GOT3 (cell line): ENCODE measurements at places on chromosomes 12 and 14.

GRCh38 chr14:69994002-69994401, 114.8 kb downstream of the SMOC1 start:
- no peak for DNase-seq

DNA sequence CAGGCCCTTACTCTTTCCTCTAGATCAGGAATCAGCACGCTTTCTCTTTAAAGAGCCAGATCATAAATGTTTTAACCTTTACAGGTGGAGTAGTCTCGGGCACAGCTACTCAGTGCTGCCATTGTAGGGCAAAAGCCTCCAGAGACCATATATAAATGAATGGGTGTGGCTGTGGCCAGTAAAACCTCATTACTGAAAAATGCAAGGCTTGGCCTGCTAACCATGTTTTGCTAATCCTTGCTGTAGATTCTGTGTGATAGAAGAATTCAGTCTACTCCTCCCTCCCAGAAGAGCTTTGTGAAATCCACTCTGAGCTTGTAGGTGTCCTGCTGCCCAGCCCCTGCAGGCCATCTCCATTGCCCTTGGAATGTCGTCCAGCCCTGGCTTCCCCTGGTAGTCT, 58.1 kb downstream of the HSP90AA1 start:
- DNase-seq = no peak

DNA sequence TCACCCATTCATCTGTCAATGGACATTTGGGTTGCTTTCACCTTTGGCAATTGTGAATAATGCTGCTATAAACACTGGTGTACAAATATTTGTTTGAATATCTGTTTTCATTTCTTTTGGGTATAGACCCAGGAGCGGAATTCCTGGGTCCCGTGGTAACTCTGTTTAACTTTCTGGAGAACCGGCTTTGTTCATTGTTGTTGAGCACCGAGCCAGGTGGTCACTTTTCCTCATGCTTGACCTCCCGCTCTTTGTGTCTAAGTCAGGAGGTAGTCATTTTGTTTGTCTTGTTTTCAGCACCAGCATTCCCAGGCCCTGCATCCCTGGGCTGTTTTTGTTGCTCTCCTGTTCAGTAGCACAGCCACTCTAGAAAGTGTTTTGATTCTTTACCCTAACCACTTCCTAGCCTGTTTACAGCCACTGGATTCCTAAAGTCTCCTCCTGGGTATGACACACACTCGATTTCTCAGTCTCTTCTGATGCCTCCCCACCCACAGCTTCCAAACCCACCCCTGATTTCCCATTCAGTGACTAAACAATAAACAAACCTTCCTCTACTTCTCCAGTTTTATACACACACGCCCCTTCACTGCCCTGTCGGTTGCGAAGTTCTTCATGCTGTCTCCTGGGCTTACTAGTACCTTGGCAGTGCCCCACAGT, 37.9 kb downstream of the B4GALNT3 start:
- no peak for DNase-seq

DNA sequence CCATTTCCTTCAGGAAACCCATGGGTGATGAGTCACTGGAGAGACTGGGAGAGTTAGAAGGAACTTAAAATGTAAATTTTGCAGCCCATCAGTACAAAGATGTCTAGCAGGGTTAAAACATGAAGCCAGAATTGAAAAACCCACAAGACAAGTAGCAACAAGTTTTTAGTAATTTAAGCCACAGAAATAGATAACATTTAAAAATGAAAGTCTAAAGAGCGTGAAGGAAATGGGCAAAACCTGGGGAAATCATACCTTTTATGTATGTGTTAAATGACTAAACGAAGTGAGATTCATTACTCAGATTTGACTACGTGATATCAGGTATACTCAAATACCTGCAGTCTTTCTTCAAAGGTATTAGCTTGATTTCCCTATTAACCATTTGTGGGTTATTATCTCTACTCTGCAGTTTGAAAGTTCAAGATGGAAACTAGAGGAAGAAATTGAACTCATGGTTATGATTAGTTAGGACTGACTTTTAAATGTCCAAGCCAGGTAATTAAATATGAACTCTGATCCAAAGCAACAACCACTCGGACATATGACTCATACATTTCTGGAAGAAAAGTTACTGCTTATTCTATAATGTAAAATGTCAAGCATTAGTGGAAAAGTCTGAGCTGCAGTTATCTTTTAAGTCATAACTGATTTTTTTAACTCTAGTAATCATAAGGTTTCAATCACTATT, 84.1 kb downstream of the ITPR2 start:
- DNase-seq = no peak

- DNase-seq = no peak
Measured at GRCh38 chr14:99232714-99233214, 39.2 kb downstream of the BCL11B start.

- DNase-seq = no peak
Measured at GRCh38 chr14:36344211-36344610, 23.8 kb upstream of the MBIP start.

GRCh38 chr14:36667679-36668078, 6.0 kb downstream of the PAX9 start:
- no peak for DNase-seq

- no peak for DNase-seq
Measured at GRCh38 chr12:78271546-78271945, 440.9 kb downstream of the NAV3 start.

DNA sequence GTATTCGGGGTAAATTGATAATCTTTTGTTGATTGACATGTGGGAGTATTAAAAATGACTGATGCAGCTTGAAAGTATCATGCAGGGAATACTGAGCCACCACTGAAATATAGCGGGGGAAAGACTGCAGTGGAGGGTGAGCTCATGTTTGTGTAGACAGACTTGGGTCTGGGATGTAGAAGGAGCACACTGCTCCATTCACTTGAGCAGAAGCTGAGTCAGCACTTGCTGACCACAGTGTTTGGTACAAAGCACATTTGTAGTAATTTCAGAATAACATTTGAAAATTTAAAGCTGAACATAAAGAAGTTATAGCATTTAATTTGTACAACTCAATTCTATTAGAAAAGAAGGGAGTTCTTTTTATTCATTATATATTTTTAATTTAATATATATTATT, 304.3 kb upstream of the PRICKLE1 start:
- no peak for DNase-seq

GRCh38 chr12:104216521-104216924, 944 bp downstream of the TXNRD1 start:
- no peak for DNase-seq

DNA sequence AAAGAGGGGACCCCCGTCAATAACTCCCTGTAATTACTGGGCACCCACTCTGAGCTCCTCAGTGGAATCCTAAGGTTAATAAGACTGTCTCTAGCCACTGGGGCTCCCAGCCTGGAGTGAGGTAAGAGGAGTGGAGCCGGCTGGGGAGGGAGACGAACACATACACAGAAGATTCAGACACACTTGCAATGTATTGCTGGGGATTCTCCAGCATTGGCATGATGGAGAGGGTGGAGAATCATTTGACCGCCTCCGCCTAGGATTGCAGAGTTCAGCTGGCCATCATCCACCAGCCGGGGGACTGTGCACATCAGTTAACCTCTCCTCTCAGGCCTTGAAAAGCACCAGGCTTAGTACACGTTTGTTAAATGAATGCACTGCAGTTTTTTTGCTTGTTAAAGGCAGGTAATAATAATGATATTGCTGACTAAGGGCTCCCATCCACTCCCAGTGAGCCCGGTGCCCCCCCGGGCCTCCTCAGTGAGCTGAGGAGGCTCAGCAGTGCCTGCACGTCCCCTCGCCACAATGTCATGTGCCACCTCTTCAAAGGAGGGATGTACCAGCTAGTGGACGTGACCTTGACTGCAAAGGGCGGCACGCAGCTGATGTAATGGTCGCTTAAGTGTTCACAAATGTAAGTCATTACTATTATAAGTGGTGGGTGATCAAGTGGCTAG, 20.3 kb upstream of the FAIM2 start:
- DNase-seq = no peak

DNA sequence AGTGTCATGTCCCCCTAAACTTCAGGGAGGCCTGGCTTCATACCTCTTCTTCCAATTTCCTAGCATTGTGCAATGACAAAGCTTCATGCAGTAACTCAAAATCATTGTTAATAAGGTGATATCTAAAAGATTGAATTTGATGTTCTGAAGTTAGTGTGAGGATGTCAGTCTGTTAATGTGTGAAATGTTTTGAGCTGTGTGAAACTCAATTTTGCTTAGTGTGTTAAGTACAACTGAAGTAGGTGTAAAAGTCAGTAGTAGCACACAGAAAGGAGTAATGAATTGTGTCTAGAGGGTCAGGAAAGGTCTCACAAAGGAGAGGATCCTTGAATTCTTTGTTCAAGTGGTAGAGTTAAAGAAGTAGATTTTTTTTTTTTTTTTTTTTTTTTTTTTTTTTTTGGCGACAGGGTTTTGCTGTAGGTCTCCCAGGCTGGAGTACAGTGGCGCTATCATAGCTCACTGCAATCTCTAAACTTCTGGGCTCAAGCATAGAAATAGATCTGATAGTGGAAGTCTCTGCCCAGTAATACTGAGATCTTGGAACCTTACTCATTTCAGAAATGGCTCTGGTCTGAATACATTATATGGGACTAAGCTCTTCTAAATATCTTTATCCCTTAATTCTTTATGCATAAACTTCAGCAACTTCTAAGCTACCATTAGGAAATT, 63.9 kb downstream of the FUT8 start:
- DNase-seq = no peak

DNA sequence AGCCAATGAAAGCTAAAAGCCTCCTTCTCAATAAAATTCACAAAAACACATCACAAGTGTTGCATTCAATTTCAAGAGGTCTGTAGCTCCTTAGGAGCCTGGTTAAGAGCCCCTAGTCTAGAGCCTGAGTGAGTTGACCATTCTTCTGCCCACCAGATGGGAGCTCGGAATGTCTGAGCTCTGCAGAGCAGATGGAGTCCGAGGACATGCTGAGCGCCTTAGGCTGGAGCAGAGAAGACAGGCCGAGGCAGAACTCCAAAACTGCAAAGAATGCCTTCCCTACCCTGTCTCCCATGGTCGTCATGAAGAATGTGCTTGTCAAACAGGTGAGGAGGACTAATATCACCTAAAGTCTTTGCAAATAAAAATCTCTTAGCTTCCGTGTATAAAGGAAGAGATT, 11.6 kb downstream of the CIPC start:
- DNase-seq = no peak

- no peak for DNase-seq
Measured at GRCh38 chr14:86179980-86180379, 650.0 kb downstream of the FLRT2 start.

GRCh38 chr14:24054646-24055045, 2.8 kb downstream of the CARMIL3 start:
- DNase-seq = no peak

GRCh38 chr12:11561411-11561810, 88.1 kb upstream of the ETV6 start:
- DNase-seq = no peak

GRCh38 chr14:96001866-96002497, 37.2 kb upstream of the C14orf132 start:
- no peak for DNase-seq

- no peak for DNase-seq
Measured at GRCh38 chr12:65300679-65301349, 22.3 kb downstream of the MSRB3 start.

DNA sequence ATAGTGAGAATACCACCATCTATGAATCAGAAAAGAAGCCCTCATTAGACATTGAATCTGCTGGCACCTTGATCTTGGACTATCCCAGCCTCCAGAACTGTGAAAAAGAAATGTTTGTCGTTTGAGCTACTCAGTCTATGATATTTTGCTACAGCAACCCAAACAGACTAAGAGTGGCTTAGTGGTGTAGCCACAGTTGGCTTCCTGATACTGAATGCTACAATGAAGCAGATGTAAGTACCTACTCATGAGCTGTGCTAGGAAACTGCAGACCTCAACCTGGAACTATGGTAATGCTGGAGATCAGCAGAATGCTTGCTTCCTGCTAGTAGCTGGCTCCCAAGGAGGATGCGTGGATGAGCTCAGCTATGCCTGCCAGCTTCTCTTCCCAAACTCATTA, 268.6 kb upstream of the CRY1 start:
- DNase-seq = no peak

- no peak for DNase-seq
Measured at GRCh38 chr14:94043756-94044475, 17.8 kb downstream of the OTUB2 start.

DNA sequence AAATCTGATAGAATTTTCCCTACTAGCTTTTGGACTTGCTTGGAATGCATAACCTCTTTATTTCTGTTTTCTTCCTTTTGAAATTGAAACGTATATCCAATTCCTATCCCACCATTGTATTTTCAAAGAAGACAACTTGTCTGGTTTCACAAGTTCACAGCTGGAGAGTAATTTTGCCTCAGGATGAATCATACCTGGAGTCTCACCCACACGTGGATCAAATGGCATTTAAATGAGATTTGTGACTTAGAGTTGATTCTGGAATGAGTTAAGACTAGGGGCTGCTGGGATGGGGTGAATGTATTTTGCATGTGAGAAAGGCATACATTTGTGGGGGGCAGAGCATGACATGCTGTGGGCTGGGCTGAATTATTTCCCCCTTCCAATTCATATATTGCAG, 516.5 kb upstream of the MGAT4C start:
- DNase-seq = no peak

DNA sequence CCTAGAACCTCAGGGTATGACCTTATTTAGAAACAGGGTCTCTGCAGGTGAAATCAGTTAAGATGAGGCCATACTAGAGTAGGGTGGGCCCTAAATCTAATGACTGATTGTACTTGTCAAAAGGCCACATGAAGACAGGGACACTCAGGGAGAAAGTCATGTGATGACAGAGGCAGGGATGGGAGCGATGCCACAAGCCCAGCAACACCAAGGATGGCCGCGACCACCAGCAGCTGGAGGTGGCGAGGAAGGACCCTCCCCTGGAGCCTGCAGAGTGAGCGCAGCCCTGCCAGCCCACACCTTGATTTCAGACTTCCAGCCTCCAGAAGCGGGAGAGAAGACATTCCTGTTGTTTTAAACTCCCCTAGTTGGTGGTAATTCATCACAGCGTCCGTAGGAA, 199.9 kb downstream of the PHETA1 start:
- DNase-seq = no peak

DNA sequence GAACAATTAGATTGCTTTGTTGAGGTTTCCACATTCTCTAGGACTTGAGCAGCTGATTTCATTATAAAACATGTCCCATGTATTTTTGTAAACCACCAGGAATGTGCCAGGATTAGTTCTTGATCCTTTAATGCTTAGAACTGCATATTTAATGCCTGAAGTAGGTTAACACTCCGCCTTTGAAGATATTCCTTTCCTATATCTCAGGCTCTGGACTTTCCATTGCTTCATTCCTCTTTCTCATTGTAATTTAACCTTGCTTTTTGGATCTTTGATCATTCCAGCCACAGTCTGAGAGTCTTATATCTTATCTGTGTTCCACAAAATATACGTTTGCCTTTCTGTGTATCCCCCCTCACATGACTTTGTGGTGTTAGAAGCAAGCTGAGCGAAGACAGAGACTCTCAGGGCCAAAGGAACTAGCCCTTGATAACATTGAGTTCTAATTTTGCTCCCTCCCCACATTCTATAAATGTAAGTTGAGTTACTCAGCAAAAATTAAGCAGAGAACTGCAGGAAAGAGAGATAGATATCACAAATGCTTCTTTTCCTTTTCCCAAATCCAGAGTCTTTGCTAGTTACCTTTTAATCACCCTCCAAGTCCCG, 2.4 kb upstream of the CLEC1B start:
- no peak for DNase-seq
